Stomach (tissue), 19 donors: ENCODE measurements at places on chromosomes 5 and 9.

DNA sequence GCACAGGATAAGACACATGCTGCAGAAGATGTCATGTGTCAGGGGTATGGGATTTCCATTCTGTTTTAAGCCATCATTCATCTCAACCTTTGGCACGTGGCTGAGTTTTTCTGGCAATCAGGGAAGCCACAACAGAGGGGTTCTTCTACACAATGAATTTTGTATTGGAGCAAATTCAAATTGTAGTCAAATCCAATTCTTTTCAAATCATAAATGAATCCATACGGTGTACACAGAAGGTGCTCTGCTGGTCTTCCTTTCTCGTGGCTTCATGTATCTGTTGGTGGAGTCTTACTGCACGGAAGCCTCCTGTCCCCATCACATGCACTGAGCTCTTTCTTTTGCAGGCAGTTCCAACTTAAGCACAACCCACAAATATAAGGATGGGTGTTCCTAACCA, 436.7 kb upstream of the DAP start:
- DNase-seq = no peak

DNA sequence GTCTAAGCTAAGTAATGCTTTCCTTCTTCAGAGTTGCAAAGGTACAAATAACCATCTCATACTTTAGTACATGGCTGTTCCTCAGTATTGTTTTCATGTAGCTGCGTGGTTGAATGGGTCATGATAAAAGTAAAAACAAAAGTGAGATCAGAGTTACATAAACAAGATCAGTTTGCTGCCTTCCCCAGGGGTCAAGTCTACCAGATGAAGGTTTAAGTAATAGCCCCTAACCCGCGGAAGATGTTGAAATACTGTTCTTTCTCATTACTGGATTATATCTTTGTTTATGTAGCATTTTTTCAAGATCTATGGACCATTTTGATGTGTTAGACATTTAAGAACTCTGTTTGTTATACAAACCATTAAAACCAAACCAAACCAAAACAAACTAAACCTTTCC, 34.1 kb upstream of the ARRDC3 start:
- no peak for DNase-seq

DNA sequence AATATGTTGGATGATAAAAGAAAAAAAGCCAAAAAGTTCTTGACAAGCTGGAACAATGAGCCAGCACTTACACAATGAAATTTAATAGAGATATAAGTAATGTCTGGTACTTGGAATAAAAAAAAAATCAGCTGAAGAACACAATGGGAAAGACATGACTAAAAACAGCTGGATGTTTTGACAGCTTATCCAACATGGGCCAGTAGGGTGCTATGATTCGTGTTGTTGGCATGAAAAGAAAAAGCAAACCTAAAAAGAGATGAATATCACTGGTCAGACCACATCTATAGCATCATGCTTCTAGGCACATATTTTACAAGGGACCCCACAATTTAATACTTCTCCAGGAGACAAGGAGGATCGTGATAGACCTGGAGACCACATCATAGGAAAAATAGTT, 175.3 kb downstream of the ARL15 start:
- no peak for DNase-seq

- no peak for DNase-seq
Observed at GRCh38 chr9:123798195-123798594, 131.7 kb downstream of the DENND1A start.

DNA sequence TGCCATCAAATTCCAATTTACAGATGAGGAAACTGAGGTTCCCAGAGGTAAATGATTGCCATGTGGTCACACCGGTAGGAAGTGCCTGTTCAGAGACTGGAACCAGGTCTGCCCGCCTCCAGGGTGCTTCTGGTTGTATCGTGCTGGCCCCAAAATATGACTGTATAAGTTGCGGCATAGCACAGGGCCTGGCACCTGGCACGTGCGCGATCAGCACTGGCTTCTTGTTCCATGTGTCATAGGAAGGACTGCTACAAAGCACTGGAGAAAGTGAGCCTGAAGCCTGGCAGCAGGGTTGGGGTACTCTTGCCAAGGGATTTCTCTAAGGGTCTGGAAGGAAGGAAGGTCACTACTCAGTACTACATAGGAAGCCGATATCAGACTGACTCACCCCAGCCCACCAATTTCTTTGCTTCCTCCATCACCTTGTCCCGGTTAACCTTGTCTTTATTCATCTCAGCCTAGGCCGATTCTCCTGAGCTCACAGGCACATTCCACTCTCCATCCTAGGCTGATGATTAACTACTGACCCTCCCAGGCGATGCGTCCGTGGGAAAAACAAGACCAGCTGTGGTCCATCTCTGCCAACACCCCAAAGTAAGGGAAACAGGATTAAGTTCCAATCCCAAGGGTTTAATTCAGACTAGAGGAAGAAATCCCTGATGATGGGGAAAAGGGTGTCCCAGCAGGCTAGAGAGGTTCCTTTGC, 1.8 kb downstream of the HRH2 start:
- DNase-seq = no peak

GRCh38 chr9:92392690-92393089, 11.7 kb downstream of the OGN start:
- DNase-seq = no peak

DNA sequence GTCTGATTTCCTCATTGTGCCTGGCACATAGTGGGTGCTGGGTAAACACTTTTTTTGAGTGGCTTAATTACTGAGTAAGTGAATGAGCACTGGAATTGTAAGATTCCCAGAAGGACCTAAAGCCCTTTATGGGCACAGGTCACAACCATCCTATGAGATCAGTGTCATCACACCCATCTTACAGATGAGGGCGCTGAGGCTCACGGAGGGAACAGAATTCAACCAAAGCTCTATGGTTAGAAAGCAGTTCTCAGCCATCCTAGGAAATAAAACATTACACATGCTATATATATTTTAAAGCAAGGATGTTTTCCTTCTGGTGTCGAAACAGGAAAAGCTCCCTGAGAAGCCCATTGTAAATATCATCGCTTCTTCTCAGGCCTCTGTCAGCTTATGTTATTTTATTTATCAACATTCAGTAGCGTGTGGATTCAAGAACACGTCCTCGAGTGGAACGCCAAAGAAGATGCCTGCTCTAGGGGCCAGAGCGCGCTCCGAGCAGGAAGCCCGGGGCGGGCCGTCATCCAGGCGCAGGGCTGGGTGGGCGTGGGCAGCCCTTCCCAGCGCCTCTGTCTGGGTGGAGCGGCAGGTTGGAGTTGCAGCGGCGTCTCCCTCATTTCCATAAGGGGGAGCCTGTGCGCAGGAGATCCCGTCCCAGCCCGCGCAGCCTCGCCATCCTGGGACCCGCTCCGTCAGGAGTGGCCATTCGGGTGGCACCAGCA, 155.8 kb upstream of the SMIM23 start:
- peak; percentile 34 for DNase-seq

DNA sequence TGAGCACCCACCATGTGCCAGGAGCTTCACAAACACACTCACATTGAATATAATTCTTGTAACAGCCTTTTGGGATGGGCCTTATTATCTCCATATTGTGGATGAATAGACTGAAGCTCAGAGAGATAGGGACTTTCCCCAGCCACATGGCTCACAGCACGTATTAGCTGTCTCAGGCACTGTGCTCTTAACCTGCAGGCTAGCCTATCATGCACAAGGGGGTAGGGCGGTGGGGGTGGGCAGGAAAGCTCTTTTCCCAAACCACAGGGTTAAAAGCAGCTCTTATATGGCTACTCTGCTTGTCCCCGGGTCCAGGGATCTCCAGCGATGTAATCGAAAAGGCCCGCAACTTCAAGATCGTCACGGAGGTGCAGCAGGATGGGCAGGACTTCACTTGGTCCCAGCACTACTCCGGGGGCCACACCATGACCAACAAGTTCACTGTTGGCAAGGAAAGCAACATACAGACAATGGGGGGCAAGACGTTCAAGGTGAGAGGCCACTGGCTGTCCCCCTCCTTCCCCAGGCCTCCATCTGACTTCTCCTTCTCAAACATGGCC, 2.6 kb downstream of the FABP6 start:
- no peak for DNase-seq

DNA sequence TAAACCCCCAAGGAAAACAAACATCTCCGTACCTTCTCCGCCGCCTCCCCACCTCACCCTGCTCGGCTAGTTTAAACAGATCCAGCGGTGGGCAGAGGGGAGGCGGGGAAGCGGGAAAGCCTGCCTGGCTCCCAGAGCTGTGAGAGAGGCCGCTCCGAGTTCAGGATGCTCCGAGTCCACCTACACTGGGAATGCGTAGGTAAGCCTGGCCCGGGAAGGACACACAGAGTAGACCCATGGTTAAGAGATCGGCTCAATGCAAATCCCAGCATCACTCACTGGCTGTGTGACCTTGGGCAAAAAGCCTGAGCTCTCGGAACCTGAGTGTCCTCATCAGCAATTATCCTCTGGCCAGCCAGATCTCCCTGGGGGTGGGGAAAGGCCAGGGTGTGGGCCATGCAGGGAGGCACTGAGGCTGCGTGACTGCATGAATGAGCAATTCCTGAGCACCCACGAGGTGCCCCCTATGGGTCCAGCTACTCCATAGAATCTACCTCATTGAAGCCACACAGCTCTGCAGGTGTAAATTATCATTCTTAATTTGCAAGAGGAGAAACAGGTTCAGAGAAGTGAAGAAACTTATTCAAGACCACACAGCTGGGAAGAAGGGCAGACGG, 30.5 kb upstream of the LMX1B start:
- DNase-seq = no peak

DNA sequence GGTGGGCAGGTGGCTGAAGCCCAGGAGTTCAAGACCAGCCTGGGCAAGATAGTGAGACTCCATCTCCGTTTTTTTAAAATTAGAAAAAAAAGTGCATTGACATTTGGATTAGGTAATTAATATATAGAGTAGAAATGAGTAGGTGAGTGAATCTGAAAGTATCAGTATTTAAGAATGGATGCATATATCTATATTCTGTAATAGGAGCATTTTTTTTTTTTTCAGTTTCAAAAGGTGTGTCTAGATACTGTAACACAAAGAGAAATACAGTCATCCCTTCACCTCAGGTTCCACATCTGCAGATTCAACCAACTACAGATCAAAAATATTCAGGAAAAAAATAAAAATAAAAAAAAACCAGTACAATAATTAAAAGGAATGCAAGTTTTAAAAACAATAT, 50.8 kb downstream of the RBM27 start:
- no peak for DNase-seq

- no peak for DNase-seq
Observed at GRCh38 chr9:122661416-122661815, at the start of gene OR1L1. OR1L1 (plus strand) TSS chr9:122661716; CDS start chr9:122661716, 0 bp downstream.

GRCh38 chr5:91486638-91487037, 103.5 kb upstream of the ARRDC3 start:
- no peak for DNase-seq

DNA sequence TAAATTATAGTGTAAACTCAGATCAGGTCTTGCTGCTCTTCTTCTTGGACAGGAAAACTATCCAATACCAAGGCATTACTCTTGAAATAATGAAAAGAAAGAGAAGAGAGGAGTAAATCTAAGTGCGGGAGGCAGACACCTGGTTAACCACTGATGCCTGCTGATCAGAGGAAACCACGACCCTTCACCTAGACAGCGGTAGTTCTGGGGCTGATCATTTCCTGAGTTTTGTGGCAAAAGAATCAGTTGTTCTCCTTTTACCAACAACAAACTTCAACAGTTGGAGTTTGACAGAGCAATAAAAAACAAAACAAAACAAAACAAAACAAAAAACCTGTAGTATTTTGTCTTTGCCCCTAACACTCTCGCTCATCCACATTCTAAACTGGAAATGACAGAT, 3.0 kb downstream of the RLN1 start:
- no peak for DNase-seq

- no peak for DNase-seq
Observed at GRCh38 chr5:156245895-156246294, 81.1 kb upstream of the SGCD start.

DNA sequence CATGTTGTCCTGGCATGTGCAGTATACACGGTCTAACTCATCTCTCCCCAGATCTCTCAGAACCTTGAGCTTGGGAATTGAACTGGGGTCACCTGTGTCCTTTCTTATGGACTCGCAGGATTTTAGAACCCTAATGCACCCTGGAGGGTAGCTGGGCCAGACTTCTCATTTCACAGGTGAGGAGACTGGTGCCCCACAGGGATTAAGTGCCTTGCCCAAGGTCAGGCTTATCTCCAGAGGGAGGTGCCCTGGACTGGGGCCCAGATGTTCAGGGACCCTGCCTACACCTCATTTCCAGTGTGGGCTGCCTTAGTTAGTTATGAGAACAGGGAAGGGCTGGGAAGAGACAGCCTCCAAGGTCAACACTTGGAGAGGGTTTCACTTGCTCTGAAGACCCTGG, 4.0 kb upstream of the NUP214 start:
- DNase-seq = no peak

GRCh38 chr9:123742009-123742767, 187.7 kb downstream of the DENND1A start:
- peak; percentile 70 for DNase-seq

DNA sequence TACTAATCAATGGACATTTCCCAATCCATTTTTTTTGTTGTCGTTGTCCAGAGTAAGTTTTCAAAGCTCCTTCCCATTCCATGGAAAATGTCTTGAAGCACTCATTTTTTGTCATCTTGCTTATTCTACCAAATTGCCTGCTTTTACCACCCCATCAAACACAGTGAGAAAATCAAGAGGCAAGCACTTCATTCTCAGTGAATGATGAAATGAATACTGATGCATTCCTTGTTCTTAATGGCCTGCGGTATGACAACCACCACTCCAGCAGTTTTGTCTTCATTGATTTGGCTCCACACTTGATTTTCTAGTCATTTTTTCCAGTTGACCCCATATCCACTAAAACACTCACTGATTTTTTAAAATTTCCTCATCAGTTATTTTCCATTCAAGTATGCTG, 193.5 kb upstream of the ANKH start:
- DNase-seq = no peak

DNA sequence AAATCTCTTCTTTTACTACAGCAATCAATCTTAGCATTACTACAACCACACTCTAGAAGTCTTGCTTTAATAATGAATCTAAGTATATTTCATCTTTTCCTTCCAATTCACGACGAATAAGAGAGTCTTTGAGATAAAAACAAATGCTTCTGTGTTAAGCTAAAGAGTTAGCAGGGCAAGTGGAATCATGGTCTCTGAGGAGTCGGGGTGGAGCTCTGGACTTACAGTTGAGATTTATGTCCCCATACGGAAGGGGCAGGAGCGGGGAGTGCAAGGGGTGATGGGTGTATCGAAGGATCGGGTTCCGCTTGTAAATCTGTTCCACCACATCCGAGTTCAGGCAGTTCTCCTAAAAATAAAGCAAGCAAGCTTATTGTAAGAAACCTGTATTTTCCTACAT, 59.0 kb upstream of the RETREG1 start:
- no peak for DNase-seq

GRCh38 chr5:82314964-82315758, 37.0 kb upstream of the RPS23 start:
- no peak for DNase-seq

GRCh38 chr9:15244001-15244441, 63.0 kb downstream of the TTC39B start:
- no peak for DNase-seq

- no peak for DNase-seq
Observed at GRCh38 chr5:170190436-170191134, 42.2 kb upstream of the C5orf58 start.

DNA sequence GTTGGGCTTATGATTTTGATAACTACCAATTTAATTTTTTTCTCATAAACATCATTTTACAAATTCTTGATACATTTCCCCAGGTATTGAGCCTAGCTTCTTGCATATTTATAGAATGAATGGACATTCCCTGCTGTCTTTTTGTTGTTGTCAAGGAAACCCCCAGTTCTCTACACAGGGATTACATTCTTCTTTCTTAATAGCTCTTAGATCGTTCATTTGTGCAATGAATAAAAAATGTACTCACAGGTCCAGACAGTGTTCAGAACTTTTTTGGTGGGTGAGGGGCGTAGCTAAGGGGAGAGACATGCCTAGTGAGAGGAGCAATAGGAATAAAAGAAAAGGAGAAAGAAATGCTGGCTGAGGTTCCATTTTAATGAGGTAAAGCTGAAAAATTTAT, 58.6 kb downstream of the VCAN start:
- DNase-seq = no peak
